ENCODE measurements at places on chromosomes 6 and 20.

DNA sequence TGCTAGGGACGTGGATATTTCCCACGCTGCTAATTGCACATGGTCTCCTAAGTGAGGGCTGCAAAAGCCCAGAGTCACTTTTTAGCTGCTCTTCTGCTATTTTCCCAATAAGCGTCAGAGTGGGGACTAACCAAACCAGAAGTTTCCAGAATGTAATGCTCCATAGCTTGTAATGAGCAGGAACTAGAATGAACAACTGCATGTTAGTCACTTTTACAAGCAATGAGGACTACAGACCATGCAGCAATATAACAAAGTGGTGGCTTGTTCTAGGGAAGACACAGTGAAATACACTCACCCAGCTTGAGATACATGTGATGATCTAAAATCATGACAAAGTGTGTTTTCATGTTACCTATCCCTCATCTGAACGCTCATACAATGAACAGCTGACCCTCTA, 314.1 kb upstream of the SGK1 start:
- DNase-seq = no peak
- peaks cover 4% of the 10 kb centered on the region for H3K36me3 ChIP-seq
- peaks cover 20% of the 10 kb centered on the region for H3K4me1 ChIP-seq

GRCh38 chr20:51227744-51228143, 204.8 kb upstream of the KCNG1 start:
- H3K36me3 ChIP-seq = no peaks in the 10 kb centered on the region
- H3K27ac ChIP-seq = no peak overlapping the region
- H3K4me3 ChIP-seq = no peak overlapping the region
- no peak for DNase-seq

- DNase-seq = no peak
- H3K4me3 ChIP-seq = no peak overlapping the region
- peaks cover 35% of the 10 kb centered on the region for H3K27me3 ChIP-seq
- H3K27ac ChIP-seq = no peak overlapping the region
Measured at GRCh38 chr20:4763261-4763660, 41.6 kb downstream of the PRND start.

DNA sequence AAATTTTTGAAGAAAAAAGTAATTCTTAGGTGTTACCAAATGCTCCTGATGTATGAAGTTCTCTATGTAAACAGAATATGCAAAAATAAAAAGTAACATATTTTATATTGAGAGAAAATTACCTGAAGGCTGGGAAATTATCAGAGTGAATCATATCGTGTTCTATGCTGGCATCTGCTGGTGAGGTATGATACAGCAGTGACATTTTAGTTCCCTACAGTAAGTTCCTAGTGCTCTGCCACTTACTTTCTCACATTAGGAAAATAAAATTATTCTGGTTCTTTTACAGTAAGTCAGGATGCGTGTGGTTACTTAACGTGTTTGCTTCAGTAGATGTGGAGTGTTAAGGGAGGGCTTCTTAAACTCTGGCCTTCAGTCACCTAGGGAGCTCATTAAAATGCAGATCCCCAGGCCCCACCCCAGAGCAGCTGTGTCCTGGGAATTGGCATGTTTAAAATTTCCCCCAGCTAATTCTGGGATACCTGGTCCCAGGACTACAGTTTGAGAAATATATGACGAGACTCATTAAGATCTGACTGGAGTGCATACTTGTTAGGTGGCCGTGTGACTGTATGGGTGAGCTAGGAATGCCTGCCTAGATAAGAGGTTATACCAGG, 3.2 kb downstream of the ACTR5 start:
- H3K27me3 ChIP-seq = no peaks in the 10 kb centered on the region
- no peak overlapping the region for H3K4me3 ChIP-seq
- H3K27ac ChIP-seq = no peak overlapping the region

DNA sequence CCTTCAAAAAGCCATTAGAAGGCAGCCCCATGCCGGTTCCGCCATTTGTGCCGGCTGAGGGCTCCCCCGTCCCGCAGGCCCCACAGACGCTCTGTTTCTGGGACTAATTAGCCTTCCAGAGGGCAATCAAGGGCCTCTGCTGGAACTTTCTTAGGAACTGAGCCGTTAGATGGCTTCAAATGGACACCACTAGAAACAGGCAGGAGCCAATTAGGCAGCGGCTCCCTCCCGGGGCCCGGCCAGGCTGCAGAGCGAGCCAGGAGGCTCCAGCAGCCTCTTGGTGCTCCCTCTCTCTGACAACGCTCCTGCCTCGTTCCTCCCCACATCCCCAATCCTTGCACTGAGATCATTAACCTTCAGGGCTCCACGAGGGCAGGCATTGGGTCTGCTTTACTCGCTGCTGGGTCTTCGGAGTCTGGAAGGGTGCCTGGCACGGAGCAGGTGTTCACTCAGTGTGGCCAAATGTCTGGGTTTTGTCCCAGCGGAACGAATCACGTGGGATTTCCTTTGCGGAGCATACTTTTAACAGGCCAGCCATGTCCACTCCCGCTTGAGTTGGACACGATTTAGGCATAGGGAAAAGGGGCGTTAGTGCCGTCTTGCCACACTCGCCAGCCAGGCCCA, 98.3 kb downstream of the TMEM242 start:
- no peak for DNase-seq
- no peaks in the 10 kb centered on the region for H3K27me3 ChIP-seq
- H3K36me3 ChIP-seq = no peaks in the 10 kb centered on the region
- H3K4me1 ChIP-seq = peaks cover 30% of the 10 kb centered on the region
- H3K4me3 ChIP-seq = no peak overlapping the region
- H3K27ac ChIP-seq = no peak overlapping the region

- H3K36me3 ChIP-seq = peaks cover 12% of the 10 kb centered on the region
- no peaks in the 10 kb centered on the region for H3K27me3 ChIP-seq
- H3K4me3 ChIP-seq = no peak overlapping the region
- H3K4me1 ChIP-seq = peaks cover 16% of the 10 kb centered on the region
- H3K27ac ChIP-seq = no peak overlapping the region
Measured at GRCh38 chr6:109458774-109459531, 3.4 kb upstream of the MICAL1 start.

- H3K36me3 ChIP-seq = no peaks in the 10 kb centered on the region
- no peak for DNase-seq
- H3K4me1 ChIP-seq = no peaks in the 10 kb centered on the region
- no peak overlapping the region for H3K4me3 ChIP-seq
- H3K27me3 ChIP-seq = peaks cover 19% of the 10 kb centered on the region
- H3K27ac ChIP-seq = no peak overlapping the region
Measured at GRCh38 chr20:64196847-64197306, 32.6 kb downstream of the MYT1 start.

Measured in osteocyte (in vitro differentiated cells).